SK-N-SH (cell line): ENCODE measurements at places on chromosomes 11 and 22.

DNA sequence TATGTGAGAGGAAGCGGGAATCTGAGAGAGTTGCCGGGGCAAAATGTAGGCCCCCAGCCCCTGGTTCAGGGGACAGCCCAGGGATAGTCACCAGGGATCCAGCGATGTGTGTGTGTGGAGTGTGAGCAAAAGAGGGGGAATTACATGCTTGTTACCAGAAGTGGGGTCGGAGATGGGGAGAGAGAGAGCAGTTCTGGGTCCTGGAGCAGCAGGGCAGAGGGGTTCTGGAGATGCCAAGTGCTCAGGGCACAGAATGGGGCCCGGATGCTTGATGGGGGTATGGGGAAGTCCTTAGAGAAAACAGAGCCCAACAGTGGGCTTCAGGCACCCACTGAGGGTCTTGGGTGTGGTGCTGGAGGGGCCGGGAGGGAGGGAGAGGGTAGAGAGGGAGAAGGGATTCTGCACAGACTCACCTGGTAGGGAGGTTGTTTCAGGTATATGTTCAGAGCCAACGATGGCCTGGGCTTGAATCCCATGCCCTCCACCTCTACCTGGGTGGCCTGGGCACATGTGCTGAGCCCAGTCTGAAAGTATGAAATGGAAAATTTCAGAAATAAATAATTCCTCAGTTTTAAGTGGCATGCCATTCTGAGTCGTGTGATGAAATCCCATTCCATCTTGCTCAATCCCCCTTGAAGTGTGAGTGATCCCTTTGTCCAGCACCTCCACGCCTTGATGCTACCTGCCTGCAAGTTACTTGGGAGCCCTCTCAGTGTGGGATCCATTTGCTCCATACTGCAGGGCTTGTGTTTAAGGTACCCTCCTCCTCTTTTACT is 12.4 kb downstream of the SMIM38 start:
- DNase-seq: no peak

DNA sequence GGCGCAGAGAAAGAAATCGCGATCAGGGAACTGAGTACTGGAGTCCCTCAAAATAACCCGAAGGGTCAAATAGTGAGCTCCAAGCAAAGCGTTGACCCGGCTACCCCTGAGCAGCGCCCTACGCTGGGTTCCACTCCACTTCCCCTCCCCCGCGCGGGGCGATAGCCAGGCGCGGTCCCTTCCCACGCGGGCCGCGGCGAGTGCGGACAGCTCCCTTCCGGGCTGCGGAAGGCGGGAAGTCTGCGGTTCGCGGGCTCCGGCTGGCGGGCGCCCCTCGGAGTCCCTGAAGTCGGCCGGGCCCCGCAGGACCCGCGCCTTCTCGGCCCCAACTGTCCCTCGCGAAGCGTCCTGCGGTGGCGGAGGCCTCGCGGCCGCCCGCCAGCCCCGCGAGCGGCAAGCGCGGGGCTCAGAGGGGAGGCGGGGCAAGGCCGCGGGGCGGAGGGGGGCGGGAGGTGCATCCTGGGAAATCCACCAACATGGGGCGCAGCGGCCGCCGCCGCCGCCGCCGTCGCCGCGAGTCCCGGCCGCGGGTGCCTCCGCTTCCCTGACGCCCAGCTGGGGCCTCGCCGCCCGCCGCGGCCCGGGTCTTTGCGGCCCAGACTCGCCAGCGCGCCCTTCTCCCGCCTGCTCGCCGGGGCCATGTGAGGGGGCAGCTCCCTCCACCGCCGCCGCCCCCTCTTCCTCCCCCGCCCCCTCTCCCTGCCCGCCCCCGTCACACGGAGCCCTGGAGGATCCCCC is at the start of gene QSER1:
Gene QSER1, plus strand, starts transcription at position 457 of the 738 bp plus-strand sequence. CDS start 315 bp downstream, outside the sequence.
- DNase-seq: peak; percentile 97

GRCh38 chr11:120205596-120206161 is 5.2 kb upstream of the OAF start:
- no peak for DNase-seq

- peak; percentile 2 for DNase-seq
Measured at GRCh38 chr11:90476442-90477007, 253.7 kb upstream of the CHORDC1 start.

- no peak for DNase-seq
Measured at GRCh38 chr11:68667511-68668500, 16.5 kb upstream of the GAL start.

GRCh38 chr11:80521592-80521991 is 1080.8 kb upstream of the TENM4 start:
- DNase-seq: no peak

DNA sequence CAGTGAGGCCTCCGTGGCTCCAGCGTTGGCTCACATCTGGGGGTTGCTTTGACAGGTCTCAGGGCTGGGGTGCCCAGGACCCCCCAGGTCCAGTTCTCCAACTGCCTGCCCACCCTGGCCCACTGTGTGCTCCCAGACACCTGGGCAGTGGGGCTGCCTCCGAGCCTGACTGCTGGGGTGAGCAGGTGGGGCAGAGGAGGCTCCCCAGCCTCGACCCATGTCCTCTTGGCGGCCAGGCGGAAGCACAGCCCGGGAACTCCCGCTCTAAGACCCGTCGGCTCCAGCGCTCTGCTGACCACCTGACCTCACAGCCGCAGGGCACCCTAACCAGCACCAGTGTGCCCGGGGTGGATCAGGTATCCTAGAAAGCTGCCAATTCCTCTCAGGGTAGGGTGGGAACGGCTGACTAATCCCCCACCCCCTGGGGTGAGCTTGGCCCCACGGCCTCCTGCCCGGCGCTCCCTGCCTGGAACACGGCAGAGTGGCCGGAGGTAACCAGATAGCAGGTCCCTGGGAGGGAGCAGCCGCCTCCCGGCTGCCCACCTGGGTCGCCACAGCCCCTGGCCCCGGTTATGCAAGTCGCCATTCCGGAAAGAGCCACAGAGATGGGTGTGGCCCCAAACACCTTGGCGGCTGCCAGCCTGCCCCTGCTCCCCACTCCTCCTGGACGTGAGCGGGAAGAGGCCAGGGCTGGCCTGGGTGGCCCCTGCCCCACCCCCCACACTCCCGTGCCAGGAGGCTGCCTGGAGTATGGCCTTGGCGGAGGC is 19.2 kb upstream of the MUC5B start:
- peak; percentile 37 for DNase-seq

GRCh38 chr11:73760135-73760678 is 667 bp downstream of the RAB6A start:
- DNase-seq: peak; percentile 69

DNA sequence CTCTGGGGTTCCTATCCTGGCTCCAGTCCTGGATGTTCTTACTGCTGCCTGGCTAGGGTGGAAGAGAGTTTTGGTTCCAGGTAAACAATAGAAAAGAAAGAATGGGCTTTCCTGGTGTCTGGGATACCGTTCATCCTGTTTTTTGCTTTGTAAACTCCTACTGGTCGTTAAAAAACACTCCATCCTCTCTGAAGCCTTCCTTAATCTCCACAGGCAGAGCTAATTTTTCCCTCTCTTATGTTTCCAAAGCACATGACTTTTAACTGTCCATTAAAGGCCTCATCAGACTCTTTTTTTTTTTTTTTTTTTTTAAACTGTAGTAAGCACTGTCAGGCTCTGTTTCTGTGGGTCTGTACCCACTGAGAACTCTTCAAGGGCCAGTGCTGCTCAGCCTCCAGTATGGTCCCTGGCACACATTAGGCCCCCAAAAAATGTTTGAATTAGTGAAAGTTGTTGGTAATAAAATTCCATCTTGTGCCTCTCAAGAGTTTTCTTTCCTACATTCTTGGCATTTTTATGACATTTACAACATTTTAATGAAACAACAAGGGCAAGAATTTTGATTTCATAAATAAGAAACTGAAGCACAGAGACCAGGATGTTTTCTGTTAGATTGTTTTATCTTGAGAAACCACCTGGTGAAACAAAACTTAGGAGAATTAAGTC is 104.2 kb downstream of the TEAD1 start:
- DNase-seq: no peak

DNA sequence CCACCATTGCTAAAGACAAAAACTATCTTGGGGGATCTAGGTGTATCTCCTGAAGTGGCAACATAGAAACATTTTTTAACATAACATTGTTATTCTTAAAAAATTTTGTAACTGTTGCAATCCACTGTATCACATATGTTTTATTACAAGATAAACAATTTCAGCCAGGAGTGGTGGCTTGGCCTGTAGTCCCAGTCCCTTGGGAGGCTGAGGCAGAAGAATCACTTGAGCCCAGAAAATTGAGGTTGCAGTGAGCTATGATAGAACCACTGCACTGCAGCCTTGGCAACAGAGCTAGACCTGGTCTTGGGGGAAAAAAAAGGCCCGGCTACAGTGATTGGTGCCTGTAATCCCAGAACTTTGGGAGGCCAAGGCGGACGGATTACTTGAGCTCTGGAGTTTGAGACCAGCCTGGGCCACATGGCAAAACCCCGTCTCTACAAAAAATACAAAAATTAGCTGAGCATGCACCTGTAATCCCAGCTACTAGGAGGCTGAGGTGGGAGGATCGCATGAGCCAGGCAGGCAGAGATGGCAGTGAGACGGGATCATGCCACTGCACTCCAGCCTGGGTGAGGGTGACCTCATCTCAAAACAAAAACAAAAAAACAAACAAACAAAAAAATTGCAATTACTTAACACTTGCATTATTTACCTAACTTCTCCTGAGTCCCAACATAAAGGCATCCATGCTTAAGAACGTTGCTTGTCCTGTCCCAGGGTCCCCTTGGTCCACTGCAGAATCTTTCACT is 1.5 kb upstream of the DEPDC5 start:
- DNase-seq: no peak

GRCh38 chr11:131614631-131615030 is 244.2 kb downstream of the NTM start:
- DNase-seq: no peak

DNA sequence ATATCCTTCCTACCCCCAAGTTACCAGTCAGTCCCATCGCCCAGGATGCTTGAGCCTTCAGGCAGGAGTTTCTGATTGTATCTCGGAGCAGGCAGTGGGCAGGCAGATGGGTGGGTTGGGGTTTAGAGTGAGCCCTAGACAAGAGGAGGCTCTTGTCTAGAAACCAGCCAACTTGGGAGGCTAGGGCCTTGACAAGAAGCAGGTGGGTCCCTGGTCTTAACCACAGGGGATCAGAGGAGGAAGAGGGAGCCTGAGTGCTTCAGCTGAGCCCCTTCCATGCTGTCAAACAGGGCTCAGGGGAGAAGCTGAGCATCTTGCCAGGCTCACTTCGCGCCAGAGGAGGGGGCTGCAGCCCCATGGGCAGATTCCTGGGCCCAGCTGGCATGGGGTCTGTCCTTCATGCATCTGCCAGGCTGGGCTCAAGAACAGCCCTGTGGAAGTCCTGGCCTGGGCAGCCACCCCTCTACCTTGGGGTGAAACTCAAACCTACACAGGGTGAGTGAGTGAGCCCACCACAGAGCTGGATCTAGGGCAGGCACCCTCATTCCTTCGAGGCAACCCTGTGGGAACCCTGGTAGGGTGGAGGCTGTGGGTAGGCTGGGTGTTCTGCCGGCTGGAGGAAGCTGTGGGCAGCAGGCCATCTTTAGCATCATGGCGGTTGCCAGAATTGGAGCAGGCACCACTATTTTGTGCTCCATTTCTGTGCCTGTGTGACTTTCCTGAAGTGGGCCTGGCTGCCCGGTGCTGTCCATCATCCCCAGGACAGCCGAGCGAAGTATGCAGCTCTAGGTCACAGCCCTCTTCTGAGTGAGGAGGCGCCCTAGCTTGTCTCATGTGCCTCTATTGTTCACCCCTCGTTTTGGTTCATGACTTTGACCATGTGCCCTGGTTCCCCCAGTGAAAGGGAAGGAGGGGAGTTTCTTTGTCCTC is 108.1 kb downstream of the MORC2 start:
- peak; percentile 32 for DNase-seq

GRCh38 chr22:50190941-50191741 is 5.4 kb downstream of the TRABD start:
- DNase-seq: peak; percentile 78

GRCh38 chr11:43354311-43354710 is 4.4 kb upstream of the TTC17 start:
- DNase-seq: no peak

DNA sequence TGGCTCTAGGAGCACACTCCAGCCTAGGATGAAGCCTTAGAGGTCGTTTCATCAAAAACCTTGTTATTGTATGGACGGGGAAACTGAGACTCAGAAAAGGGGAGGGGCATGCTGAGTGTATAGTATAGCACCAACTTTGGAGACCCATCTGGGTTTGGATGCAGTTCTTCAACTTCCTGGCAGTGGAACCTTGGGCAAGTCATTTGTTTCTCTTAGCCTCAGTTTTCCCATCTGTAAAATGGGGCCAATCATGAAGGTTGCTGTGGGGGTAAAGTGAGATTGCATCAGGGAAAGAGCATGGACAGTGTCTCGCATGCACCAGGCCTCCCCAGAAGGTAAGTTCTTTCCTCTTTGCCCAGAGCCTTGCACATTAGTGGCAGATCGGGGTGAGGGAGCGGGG is 47.6 kb upstream of the RASD2 start:
- DNase-seq: no peak

GRCh38 chr22:31099841-31100761 is 7.3 kb downstream of the SELENOM start:
- DNase-seq: no peak

- no peak for DNase-seq
Measured at GRCh38 chr11:118224511-118225188, at the start of gene JAML. Gene JAML (minus strand): TSS chr11:118225011. CDS start chr11:118214866, 10,145 bp downstream.

- DNase-seq: no peak
Measured at GRCh38 chr11:132913886-132914285, 618.4 kb downstream of the OPCML start.

- no peak for DNase-seq
Measured at GRCh38 chr22:42844756-42845155, 12.3 kb downstream of the ARFGAP3 start.

- DNase-seq: no peak
Measured at GRCh38 chr11:93704237-93704636, 37.1 kb downstream of the TAF1D start.

DNA sequence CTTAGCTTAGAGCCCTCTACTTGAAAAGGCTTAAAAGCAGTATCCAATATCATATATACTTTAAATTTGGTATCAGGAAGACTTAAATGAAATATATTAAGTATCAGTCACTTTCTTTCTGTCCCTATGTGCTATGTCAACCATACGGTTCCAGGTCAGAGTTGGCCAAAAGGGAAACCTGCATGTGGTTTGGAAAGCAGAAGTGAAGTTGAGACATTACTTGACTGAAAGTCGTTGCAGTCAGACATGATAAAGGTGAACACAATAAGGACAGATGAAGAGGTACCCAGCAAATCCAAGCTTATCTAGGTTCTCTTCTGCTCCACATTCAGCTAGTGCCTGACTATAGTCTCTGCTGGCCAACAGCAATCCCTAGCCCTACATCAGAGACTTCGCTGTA is 336.8 kb downstream of the KCNA4 start:
- no peak for DNase-seq

GRCh38 chr11:10930224-10930971 is 72.5 kb upstream of the ZBED5 start:
- DNase-seq: no peak

- no peak for DNase-seq
Measured at GRCh38 chr11:46492532-46492931, 101.0 kb upstream of the CHRM4 start.

- no peak for DNase-seq
Measured at GRCh38 chr22:19498154-19498865, 18.6 kb downstream of the CDC45 start.
